Right atrium auricular region (tissue), 2 donors: ENCODE measurements at places on chromosomes 6 and 20. TPM values are rescaled to one million over a fixed set of nuclear protein-coding genes. Genes with fewer than 3 reads are reported as not detected.

DNA sequence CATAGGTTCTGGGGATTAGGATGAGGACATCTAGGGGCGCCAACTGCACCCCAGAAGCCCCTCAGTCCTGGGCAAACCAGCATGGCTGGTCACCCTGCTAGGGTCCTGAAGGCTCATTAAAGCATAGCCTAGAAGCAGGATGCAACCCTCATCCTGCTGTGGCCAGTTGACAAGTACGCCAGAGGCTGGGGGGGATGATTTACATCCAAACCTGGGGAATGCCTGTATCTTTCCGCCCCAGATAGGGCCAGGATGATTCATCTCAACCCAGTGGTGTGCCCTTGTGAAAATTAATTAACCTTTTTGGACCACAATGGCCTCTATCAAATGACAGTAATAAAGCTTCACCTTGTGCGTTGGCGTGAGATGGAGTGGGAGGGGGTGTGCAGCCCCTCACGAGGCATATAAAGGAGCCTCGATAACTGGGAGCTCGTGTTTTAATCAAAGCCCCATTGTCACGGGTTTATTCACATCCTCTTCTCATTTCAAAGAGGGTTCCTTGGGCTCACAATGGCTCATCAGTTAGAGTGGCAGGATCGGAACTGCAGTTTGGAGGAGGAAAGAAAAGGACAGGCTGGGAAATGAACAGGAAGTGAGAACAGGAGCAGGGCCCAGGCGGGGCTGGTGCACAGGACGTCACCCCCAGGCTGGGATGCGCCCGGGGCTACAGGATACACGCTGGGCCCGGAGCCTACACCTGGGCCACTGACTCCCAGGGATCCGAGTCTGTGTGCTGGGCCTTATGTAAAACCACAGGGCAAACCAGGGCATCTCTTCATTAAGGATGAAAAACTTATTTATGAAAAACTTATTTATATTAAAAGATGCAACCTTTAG lies 121.8 kb upstream of the PHACTR3 start:
- no peak for DNase-seq

- no peak for DNase-seq
Observed at GRCh38 chr6:128507337-128508310, 12.8 kb downstream of the PTPRK start.

DNA sequence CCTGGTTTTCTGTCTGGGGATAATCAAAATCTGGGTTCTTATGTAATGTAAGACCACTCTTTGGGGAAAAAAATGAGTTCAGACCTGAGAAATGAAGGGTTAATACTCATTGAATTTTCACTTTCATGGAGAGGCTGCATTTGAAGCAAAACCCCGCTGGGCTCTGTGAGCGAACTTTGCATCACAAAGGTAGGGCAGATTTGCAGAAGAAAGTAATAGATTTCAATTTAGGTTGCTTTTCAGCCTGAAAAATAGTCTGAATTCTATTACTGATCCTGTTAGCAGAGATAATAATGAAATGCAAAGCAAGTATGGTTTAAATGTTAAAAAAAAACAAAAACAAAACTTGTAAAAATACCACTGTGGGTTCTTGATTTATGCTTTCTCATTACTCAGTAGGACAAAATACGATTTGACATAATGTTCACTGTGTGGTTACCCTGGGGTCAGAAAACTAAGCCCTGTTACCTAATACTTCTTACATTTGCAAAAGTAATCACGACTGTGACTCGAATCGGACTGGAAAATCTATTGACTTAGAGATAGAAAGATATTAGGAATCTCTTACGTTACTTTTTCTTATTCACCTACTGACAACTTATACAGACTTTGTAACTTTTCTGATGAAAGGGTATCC lies 72.2 kb downstream of the UST start:
- DNase-seq: no peak

GRCh38 chr20:2693286-2694007 lies 867 bp downstream of the EBF4 start:
- no peak for DNase-seq

DNA sequence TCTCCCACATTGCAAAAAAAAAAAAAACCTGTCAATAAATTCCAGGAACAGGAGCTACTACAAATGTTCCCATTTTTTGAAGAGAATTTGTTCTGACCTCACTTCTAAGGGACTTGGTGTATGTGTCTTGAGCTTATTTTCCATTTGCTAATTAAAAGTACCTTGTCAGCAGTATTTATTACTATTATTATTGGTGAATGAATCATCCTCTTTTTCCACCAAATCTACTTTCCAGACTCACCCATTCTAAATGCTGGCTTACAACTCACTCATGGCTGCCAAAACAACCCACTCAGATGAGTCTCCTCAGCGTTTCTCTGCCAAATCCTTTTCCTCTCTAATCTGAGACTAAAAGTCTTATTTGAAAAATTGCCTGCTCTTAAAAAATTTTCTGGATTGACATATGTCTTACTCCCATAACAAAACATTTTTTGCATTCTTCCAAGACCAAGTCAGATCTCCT lies 33.2 kb upstream of the TASP1 start:
- no peak for DNase-seq

DNA sequence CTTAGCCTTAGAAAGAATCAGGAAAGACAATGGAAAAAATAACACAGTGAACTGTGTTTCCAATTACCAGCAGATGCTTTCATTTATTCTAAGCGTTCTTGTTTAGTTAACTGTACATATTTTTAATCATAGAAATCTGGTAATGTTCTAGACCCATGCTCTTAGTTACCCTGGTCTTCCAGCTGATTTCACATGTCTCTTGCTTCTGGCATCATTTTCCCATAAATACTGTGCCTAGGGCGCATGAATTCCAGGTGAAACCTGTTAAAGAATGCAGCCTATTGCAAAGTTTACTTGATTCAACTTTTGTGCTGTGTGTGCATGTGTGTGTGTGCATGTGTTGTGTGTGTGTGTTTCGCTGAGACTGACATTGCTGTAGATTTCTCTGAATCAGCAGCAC lies 178.6 kb downstream of the PDE7B start:
- DNase-seq: no peak

DNA sequence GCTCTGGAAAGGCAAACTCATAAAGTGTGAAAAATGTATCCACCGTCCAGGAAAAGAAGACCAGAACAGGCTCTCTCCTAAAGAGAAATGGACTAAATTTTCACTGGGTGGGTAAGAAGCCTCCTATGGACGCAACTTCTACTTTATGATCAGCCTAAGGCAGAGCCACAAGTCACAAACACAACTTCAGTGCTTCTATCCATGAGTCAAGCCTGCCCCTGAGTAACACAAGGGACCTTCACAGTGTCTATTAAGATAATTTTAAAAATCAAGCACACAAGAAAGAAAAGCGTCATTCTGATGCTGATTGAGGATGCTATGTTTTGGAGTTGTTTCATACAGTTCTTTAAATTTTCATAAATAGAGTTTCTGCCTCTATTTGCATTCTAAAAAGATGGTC lies 601.7 kb upstream of the ARID1B start:
- DNase-seq: no peak

DNA sequence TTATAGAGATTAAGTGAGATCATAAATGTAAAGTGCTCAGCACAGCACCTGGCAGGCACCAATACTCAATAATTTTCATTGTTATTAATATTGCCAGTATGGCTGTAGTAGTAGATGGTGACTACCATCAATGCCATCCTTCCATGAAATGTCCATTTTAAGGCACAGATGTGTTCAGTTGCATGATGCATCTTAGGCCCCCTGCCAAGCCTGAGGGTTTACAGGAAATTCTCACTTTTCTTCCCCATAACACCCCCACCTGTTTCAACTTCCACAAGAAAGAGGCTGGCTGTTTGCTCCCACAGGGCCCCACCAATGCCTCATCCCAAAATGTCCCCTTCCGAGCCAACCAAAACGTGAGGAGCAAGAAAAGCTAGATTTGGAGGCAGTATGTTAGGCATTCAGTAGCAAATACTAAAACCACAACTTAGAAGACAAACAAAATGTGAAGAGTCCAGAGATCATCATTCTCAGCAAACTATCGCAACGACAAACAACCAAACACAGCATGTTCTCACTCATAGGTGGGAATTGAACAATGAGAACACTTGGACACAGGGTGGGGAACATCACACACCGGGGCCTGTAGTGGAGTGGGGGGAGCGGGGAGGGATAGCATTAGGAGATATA lies 110.6 kb upstream of the NHSL1 start:
- DNase-seq: no peak

- DNase-seq: no peak
Observed at GRCh38 chr20:48181261-48181935, 396.1 kb upstream of the SULF2 start.

- DNase-seq: peak; percentile 49
Observed at GRCh38 chr6:169930799-169931198, 179.4 kb downstream of the ERMARD start.

- no peak for DNase-seq
Observed at GRCh38 chr6:56050530-56051201, 175.3 kb upstream of the BMP5 start.

The RPP40 gene
- 2.4 TPM for total RNA-seq

The CITED2 gene
- 119 TPM for total RNA-seq

The ZFP57 gene
- total RNA-seq: 12.6 TPM

The ZNF512B gene
- total RNA-seq: 7.0 TPM

The KCNK17 gene
- total RNA-seq: 0.98 TPM

The EEF1A2 gene
- total RNA-seq: 797 TPM

The SRF gene
- 116 TPM for total RNA-seq

The SRMS gene
- total RNA-seq: not detected

The GSTA4 gene
- total RNA-seq: 9.3 TPM

The SLC17A3 gene
- not detected for total RNA-seq

The SMLR1 gene
- total RNA-seq: not detected

The L3MBTL1 gene
- total RNA-seq: 28.2 TPM

The AARS2 gene
- total RNA-seq: 7.4 TPM
